Esophagus mucosa (tissue), 1 donor: ENCODE measurements at places on chromosomes 2 and 18. TPM values are rescaled to one million over a fixed set of nuclear protein-coding genes. Genes with fewer than 3 reads are reported as not detected.

INHA gene
- total RNA-seq: 0.28 TPM

GRCh38 chr2:151730262-151730975, 3.9 kb downstream of the NEB start:
- ATAC-seq: peak; percentile 83

- peak; percentile 35 for ATAC-seq
Observed at GRCh38 chr2:12318427-12319057, 398.2 kb upstream of the TRIB2 start.

GRCh38 chr2:201779901-201780673, 646 bp downstream of the ALS2 start:
- ATAC-seq: no peak

DNA sequence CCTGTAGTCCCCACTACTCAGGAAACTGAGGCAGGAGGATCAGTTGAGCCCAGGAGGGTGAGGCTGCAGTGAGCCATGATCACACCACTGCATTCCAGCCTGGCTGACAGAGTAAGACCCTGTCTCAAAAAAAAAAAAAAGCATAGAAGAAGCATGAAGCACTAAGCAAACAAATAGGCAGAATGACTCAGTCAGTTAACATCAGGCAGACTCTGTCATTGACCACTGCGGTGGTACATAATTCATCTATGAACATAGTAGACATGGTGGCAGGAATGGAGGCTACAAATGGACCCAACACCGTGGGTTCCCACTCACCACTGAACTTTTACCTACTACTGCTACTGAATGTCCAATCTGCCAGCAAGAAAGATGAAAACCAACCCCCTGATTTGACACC, 7.6 kb upstream of the ASXL2 start:
- no peak for ATAC-seq

DNA sequence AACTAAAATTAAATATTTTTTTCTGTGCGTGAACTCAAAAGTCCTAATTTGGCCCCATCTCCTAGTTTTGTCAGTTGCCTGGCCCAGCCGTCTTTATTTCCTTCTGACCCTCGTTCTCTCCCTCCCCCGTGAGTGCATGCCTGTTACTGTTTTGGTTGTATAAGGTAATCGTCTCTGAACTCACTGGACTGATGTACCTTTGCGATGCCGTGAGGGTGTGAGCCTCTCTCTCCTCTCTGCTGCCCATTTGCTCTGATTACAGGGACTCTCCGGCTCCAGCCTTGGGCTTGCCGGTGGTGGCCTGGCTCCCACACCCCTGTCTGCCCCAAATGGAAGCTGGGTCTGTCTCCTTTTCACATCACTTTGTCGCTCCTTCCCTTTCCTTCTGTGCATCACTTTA, 66.5 kb upstream of the RBM44 start:
- ATAC-seq: no peak

CYP27A1 gene
- total RNA-seq: 4.9 TPM

- no peak for ATAC-seq
Observed at GRCh38 chr2:72995430-72996116, 75.9 kb downstream of the SFXN5 start.

SLC8A1 gene
- 1.3 TPM for total RNA-seq

DNA sequence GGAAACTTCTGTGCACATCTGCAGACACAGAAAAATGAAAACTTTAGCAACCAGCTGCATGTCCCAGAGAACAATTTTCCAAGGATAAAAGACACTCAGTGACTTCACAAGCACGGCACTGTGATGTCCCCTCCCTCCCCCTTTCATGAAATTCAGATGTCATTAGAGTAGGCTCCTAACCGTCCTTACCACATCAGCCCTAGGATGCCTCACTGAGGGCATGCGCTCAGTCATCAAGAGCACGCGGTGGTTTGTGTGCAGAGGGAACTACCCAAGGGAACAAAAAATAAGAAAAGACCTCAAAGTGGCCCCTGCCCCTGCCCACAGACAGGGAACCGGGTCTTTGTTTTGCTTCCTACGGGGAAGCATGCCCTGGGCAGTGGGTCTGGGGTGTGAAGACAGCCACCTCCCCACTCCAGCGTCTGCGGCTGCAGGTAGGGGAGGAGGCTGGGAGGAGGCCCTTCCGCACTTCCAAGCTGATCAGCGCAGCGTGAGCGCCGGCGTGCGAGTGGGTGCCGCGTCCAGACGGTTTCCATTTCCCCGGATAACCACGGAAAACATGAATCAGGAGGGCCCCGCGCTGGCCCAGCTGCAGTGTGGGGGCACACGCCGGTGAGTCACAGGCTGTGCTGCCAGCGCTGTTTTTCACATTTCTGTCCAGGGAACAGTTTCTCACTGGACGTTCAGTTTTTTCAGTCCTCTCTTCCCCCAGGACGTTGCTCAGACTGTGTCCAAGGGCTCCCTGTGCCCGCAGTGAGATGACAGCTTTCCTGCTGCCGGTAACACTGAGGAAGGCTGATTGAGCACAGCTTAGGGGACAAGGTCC, 70.6 kb downstream of the COPS8 start:
- peak; percentile 8 for ATAC-seq

ZBTB7C gene
- 28.8 TPM for total RNA-seq

- ATAC-seq: no peak
Observed at GRCh38 chr18:35116784-35117318, 75.6 kb downstream of the MAPRE2 start.

DNA sequence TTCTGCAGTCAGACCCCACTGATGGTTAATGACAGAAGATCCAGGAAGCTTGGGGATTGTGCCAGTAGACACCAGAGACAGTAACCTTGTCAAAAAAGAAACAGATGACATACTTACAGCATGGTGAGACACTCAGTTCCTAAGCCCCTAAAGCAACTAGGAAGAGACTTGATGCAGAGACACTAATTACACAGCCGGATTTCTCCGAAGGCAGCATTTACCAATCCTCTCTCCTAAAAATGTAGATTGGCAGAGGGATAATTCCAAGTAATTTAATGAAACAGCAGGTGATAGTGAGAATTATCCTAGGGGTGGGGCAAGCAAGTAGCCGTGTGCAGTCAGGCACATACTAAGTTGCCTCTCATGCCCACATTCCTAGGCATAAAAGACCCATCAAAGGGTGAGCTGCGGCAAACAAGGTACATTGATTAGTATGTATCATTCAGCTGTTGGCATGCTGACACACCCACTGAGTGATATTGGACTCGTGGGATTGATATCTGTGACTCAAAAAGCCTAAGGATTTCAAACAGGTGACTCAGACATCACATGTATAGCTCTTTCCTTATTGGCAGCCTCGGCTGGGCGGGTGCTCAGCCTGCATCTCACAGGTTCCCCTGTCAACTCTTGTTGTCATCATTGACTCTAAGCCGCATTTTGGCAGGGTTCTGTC, 296.7 kb upstream of the ATP5MC3 start:
- ATAC-seq: no peak

- peak; percentile 35 for ATAC-seq
Observed at GRCh38 chr2:168456521-168457189, 583 bp downstream of the CERS6 start.

- ATAC-seq: no peak
Observed at GRCh38 chr2:75466708-75467311, 93.9 kb downstream of the EVA1A start.

DNA sequence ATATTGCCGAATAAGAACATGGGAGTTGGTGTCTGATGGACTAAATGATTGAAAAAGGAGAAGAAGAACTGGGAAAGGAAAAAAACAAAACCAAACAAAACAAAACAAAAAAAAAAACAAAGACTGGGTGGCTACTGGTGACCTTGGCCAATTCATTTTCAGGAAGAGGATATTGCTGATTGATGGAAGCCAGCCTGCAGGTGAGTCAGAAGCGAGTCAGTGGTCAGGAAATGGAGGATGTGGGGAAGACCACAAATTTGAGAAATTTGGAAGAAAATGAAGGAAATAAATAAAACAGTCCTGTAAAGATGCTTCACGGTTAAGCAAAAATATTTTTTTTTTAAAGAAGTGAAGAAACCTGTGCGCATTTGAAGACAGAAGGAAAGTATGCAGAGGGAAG, 296.9 kb downstream of the ZNF521 start:
- no peak for ATAC-seq

CYP26B1 gene
- total RNA-seq: 1.9 TPM

NT5C1B gene
- not detected for total RNA-seq

SLC66A3 gene
- total RNA-seq: 10.9 TPM

DNA sequence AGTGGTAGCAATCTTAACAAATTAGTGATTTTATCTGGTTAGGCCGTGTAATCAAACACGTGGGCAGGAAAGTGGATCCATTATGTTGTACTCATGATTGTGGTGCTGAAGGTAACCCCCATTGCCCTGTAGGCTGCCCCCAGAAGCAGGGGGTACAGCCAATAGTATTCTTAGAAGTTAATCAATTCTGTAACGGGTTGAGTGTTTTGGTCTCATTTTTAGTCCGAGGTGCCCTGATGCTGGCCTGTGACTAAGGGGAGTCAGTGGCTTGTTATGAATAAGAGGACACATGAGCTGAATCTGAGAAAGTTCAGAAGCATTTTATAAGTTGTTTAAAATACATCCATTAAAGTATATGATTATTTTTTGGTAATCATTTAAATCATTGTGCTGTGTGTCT, 8.6 kb downstream of the EPAS1 start:
- no peak for ATAC-seq

DNA sequence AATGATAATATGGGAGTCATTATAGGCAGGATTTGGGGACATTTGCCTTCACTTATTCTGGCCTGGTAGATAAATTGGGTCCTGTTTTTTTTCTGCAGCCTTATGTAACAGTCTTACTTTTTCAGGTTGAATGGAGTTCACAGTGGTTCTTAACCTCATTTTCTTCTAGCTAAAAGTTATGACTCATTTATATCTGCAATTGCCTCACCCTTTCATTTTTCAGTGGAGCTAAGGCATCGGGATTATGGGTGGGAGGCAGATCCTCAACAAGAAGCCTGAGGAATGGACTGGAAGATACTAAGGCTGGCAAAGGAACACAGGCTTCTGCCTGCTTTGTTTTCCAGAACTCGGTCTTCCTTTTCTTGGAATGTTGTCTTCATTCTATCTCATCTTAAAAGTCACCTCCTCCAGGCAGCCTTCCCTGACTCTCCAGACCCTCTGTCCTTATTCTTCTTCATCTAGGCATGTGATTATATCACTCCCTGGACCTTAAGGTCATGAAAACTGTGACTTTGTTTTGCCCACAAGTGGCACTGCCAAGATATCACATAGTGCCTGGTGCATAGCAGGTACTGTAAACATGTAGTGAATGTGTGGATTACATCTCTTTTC, 41.0 kb upstream of the ACSL3 start:
- peak; percentile 78 for ATAC-seq

DNA sequence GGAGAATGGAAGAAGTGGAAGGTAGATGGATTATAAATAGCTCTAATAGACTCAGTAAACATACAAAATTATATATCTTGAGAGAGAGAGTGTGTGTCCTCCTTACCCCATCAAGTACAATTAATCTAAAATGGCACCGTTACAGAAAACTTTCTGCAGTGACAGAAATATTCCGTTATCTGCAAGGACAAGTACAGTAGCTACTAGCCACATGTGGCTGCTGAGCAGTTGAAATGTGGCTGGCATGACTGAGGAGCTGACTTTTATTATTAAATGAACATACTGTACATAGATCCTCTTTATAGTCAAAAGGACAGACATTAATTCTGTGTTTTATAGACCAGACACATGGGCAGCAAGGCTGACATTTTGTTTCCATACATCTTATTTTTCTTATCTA, 7.0 kb downstream of the CCDC93 start:
- no peak for ATAC-seq

- no peak for ATAC-seq
Observed at GRCh38 chr18:80192653-80193385, 54.5 kb downstream of the PARD6G start.

IL1A gene
- total RNA-seq: 9.4 TPM

- no peak for ATAC-seq
Observed at GRCh38 chr2:15191789-15192188, 369.3 kb downstream of the NBAS start.

SLC20A1 gene
- total RNA-seq: 18.5 TPM

- no peak for ATAC-seq
Observed at GRCh38 chr2:160053946-160054345, 8.5 kb downstream of the PLA2R1 start.

FSHR gene
- total RNA-seq: not detected

- peak; percentile 90 for ATAC-seq
Observed at GRCh38 chr2:129877289-129877741, 102.2 kb upstream of the RAB6C start.

- ATAC-seq: peak; percentile 84
Observed at GRCh38 chr2:153408710-153409385, 69.7 kb downstream of the RPRM start.

COL4A3 gene
- 0.76 TPM for total RNA-seq

- ATAC-seq: no peak
Observed at GRCh38 chr2:221485503-221485870, 86.6 kb downstream of the EPHA4 start.

DNA sequence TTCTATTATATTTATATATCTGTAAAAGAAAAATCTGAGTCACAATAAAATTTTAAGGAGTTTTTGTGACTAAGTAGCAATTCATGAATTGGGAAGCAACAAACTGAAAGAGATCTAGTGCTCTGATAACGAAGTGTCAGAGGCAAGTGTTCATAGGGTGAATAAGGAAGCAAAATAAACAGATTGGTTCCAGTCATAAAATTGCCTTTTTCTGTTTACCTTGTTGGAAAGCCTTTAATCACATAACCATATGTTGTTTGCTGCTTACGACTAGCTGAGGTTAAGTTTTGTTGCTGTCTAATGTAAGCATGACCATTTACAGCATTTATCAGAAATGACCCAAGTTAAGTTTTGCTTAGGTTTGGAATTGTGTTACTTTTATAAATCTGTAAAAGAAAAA, 358.9 kb downstream of the ARL6IP6 start:
- no peak for ATAC-seq

- no peak for ATAC-seq
Observed at GRCh38 chr2:148936857-148937450, 61.9 kb downstream of the KIF5C start.

- ATAC-seq: no peak
Observed at GRCh38 chr2:150088538-150088937, 398.9 kb downstream of the RND3 start.

GPR75 gene
- 1.5 TPM for total RNA-seq

GRCh38 chr18:24486684-24487083, 26.2 kb downstream of the HRH4 start:
- ATAC-seq: no peak

CFLAR gene
- total RNA-seq: 79.0 TPM

DNA sequence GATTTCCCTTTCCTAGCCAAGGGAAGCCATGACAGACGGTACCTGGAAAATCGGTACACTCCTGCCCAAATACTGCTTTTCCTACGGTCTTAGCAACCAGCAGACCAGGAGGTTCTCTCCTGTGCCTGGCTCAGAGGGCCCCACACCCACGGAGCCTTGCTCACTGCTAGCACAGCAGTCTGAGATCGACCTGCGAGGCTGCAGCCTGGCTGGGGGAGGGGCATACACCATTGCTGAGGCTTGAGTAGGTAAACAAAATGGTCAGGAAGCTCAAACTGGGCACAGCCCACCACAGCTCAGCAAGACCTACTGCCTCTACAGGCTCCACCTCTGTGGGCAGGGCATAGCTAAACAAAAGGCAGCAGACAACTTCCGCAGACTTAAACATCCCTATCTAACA, 6.8 kb upstream of the CD207 start:
- ATAC-seq: no peak
